ENCODE measurements at places on chromosomes 6 and 20.

DNA sequence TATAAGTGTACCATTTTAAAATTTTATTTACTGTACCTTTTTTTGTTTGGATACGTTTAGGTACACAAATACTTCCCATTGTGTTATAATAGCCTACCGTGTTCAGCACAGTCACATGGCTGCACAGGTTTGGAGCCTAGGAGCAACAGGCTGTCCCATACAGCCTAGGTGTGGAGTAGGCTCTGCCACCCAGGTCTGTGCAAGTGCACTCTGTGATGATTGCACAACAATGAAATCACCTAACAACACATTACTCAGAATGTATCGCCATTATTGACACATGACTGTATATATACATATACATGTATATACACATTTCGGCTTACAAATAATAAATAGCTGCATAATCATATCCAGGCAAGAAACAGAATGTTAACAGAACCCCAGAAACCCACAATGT is 15.4 kb downstream of the SERAC1 start:
- no peak for DNase-seq

DNA sequence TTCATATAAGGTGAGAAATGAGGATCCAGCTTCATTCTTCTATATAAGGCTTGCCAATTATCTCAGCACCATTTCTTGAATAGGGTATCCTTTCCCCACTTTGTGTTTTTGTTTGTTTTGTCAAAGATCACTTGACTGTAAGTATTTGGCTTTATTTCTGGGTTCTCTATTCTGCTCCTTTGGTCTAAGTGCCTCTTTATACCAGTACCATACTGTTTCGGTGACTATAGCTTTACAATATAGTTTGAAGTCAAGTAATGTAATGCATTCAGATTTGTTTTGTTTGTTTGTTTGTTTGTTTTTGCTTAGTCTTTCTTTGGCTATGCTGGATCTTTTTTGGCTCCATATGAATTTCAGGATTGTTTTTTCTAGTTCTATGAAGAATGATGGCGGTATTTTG is 64.6 kb downstream of the ERMARD start:
- DNase-seq = no peak

- DNase-seq = no peak
Observed at GRCh38 chr6:143592335-143592734, 80.8 kb upstream of the FUCA2 start.

- no peak for DNase-seq
Observed at GRCh38 chr20:8394308-8394945, 262.4 kb downstream of the PLCB1 start.

- DNase-seq = no peak
Observed at GRCh38 chr6:109896341-109896740, 81.8 kb upstream of the GPR6 start.

GRCh38 chr6:163369628-163370365 is 44.7 kb upstream of the QKI start:
- DNase-seq = no peak

DNA sequence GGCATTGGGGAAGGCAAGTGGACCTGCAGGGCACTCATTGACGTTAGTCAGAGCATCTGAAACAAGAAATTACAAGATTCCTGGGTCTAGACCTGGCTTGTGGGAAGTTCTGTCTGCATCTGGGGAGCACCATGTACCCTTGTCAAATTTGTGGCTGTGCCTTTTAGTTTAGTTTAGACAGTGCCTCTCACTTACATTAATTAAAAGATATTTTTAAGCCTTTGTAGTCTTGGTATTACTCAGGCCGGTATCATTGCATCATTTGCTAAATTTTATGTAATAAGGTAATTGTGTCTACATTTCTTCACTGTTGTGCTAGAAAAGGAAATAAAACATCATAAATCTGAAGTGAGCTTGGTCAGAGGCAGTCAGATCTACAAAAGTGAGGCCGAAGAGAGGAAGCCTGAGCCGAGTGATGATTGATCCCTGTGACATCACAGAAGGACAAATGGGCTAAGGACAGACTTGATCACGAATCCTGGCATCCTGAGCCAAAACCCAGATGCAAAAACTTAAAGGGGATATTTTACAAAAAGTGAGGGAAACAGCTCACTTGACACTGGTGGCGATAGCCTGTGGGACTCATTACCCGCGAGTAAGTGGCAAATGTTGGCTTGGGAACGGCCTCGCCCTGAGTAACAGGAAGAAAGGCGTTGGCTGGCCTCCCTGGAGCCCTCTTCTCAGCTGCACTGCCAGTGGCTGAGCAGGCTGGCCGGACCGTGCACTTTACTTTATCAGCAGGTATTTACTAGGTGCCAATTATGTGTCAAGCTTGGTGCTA is 106.5 kb downstream of the TCP11 start:
- DNase-seq = no peak

DNA sequence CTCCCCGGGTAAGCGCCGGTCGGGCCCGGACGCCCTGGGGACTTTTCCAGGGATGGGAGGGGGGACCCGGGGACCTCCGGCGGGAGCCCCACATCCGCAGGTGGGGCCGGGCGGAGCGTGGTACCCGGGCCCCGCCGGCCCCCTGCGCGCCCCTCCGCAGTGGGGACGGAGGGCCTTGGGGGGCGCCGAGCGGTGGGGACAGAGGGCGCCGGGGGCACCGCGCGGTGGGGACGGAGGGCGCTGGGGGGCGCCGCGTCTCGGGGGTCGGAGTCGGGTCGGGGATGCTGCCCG is 270 bp downstream of the PLEKHG1 start:
- no peak for DNase-seq

DNA sequence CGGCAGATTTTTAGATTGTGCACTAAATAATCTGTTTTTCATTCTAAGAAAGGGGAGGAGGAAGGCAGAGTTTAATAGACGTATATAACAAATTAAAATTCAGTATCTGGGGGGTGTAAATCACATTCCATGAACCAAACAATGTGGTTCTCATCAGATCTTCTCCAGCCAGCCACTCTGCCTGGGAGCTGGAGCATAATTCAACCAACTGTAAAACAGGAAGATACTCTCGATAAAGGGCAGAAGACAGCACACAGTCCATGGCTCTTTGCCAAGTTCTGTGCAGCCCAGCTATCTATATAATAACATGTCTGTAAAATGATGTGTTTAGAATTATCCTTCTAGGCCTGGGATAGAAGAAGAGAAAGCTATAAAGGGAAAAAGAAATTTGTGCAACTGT is 289.9 kb upstream of the ZFP64 start:
- DNase-seq = no peak

GRCh38 chr6:72890671-72891070 is 268.8 kb downstream of the KCNQ5 start:
- no peak for DNase-seq

DNA sequence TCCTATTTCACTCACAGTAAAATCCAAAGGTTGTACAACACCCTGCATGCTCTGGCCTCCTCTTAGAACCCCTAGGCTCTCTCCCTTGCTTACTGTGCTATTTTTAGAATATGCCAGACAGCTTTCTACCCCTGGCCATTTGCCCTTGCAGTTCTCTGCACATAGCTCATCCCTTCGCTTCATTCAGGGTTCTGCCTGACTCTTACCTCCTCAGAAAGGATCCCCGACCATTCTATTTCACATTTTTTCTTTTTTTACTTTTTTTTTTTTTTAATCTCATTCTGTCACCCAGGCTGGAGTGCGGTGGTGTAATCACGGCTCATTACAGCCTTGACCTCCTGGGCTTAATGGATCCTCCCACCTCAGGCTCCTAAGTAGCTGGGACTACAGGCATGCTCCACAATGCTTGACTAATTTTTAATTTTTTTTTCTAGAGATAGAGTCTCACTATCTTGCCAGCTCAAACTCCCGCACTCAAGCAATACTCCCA is 33.6 kb downstream of the COMMD7 start:
- DNase-seq = no peak

DNA sequence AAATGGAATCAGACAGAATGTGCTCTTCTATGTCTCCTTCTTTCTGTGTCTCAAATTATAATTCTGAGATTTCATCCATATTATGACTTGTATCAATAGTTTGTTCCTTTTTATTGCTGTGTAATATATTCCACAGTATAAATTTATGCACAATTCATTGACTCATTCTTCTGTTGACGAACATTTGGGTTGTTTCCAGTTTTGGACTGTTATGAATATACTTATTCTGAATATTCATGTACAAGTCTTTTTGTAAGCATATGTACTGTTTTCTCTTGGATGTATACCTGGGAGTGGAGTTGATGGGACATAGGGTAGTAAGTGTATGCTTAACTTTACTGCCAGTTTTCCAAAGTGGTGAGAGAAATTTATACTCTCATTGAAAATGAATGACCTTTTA is 28.1 kb upstream of the TRAF3IP2 start:
- no peak for DNase-seq

DNA sequence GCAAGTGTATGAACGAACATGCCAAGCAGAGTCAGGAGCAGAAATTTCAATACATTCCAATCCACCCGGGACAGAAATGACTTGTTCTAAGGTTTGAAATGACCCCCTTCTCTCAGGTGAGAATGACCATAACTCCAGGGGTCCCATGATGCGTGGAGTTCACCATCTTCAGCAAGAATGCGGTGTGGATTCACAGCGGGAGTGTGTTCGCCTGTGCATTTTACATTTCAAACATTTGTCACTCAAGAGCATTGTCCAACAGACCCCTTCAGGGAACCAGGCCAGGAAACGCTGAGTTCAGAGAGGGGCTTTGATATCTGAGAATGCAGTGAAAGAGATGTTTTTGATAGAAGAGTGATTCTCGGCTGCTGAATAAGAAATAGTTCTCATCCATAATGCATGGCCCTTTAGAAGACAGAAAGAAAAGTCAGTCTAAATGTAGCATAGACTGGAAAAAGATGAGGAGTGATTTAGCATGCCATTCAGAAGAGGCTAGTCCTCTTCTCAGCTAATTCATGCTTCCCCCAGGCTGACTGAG is 200.3 kb upstream of the KCNG1 start:
- no peak for DNase-seq

DNA sequence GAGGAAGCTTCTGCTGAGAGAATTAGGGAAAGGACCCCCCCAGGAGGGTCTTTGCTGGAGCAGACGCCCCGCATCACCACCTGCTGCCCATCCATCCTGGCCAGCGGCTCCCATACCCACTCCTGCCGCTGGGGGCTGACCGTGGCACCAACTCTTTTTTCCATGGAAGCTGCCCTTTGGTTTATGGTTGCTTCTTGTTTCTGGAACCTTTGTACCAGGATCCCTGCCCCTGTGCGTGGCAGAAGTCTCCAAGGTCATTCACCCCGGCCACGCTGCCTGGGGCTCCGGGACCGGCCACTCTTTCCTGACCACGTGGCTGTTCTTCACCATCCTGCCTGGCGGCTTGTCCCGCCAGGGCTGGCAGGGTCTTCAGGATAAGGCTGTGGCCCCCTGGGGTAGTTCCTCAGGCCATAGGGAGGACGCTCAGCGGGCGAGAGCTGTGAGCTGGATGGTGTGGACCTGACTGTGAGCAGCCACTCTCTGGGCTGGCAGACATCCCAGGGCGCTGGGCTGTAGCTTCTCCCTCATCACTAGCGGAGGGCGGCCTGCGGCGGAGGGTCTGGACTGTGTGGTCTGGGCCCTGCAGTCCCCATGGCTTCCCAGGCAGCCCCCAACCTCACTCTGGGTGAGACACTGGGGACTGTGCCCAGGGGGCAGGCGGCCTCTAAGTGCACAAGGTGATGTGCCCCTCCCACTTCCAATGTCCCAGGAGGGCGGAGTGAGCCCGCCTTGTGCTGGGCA is 22.8 kb upstream of the RBBP8NL start:
- no peak for DNase-seq

- no peak for DNase-seq
Observed at GRCh38 chr6:71446057-71446456, 157.4 kb downstream of the OGFRL1 start.

DNA sequence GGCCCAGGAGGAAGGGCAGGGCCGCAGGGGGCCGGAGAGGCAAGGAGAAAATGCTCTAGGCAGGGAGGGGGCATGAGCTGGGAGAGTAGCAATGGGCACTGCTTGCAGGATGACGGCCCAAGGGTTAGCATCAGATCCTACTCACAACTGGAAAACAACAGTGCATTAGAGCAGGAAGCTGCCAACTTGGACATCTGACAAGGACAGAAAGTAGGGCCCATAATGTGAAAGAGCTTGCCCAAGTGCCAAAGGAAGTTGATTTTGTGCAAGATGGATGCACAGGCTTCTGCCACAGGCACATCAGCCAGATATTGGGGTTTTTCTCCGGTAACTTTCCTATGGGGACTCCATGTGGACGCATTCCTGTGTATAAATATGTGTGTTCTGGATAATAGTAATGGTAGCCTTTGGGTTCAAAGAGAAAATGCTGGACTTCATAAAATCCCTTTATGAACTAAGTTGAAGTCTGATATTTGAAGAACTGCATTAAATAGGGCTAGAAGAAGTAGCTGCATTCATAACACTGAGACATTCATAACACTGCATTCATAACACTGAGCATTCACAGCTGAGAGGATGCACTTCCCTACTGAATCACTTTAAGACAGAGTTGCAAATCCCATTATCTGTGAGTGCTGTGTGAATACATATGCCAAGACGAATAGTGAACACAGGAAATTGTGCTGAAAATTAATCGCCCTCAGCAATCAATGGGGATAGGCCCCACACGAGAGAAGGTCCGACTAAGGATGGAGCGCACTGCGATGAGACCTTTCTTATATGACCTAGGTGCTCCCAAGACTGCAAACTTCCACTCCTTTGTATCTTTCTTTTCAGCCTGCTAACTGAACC is 235.6 kb upstream of the PRDM1 start:
- no peak for DNase-seq

DNA sequence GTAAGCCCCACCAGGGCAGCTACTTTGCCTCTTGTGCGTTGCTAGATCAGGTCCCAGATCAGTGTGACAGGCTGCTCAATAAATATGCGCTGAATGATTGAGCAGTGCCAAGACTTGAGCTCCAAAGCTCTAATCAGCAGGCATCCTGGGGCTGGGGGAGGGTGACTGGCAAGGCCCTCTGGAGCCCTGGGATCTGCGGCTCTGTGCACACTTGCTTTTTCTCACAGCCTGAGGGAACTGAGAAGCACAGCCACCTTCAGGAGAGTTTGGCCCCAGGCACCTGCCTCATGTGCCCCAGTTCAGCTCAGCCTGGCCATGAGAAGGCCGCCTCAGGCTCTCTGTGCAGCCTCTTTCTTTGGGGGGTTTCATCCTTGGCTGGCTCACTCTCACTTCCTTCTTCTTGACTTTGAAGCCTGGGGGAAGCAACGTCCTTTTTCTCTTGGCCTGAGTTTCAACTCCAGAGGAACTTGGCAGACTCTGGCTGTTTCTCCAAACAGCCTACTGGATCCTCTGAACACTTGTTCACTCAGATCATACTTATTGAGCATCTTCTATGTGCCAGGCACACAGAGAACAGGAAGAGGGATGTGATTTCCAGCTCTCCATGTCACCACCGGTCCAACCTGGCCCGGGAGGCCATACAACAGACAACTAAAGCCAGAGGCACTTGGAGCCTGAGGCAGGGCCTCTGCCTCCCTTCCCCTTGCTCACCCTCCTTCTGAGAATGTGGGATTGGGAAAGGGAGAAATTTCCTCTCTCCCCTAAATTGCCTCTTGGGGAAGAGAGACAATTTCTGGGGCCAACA is 114.0 kb downstream of the VEGFA start:
- DNase-seq = peak; percentile 59

Data from ELF-1 (cell line).